ENCODE measurements at places on chromosomes 1 and 21. TPM values are rescaled to one million over a fixed set of nuclear protein-coding genes. Genes with fewer than 3 reads are reported as not detected.

Gene NDUFS5
- 1,307 TPM for total RNA-seq

Gene VWA1
- total RNA-seq = 1.6 TPM

Gene ZNF648
- not detected for total RNA-seq

Gene HTR6
- not detected for total RNA-seq
